ENCODE measurements at places on chromosomes 3 and 15.

DNA sequence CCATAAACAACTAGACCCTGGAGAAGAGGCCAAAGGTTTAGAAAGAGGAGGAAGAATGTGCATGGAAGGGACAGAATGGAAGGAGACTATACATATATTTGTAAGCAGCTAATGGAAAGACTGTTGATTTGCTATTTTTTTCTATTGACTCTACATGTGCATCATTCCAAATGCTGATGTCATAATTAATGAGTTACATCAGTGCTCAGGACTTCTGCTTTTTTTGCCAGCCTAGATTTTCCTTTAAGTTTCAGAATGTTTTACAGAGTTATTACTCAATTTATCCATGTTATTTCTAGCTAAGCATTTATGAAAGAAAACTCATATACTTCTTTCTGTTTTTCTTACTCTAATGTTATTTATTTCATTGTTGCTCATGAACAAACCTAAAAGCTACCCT, 62.6 kb upstream of the VGLL3 start:
- no peak for DNase-seq

GRCh38 chr15:100191161-100191560, 150.6 kb downstream of the ADAMTS17 start:
- DNase-seq: no peak

- DNase-seq: no peak
Measured at GRCh38 chr15:67066041-67066958, 898 bp downstream of the SMAD3 start.

DNA sequence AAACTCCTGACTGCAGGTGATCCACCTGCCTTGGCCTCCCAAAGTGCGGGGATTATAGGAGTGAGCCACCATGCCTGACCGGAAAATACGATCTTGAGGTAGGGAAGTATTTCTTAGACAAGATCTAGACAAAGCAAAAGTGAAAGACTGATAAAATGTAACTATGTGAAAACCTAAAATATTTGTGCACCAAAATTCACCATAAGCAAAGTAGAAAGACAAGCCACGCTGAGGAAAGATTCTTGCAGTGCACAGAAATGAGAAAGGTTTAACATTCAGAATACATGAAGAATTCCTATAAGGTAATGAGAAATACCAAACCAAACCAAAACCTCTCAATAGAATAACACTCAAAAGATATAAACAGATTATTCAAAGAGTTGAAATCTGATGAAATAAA, 35.7 kb downstream of the SYNM start:
- no peak for DNase-seq

DNA sequence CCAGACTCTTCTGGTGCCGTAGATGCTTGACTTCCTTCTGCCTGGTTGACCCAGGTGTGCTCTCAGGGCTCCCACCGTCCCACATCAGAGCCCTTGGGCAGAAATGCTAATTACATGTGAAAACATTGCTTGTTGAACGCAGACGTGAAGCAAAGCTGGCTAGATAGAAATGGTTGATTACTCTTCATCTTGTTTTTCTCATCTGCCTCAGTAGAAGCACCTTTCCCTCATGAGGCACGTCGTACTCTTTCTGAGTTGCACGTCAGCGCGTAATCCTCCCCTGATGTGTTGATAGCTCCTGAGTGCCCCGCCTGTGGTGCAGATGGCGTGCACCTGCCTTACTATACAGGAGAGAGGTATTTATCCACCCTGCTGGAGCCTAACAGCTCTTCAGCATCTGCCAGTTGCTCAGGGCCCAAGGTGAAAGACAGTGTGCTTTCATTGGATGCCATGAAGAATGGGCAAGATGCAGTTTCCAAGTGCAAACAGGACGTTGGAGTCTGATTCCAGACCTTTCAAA, 18.1 kb downstream of the MAP6D1 start:
- DNase-seq: no peak

Data from HS-27A (cell line).